SK-MEL-5 (cell line): ENCODE measurements at places on chromosomes 3 and 15. TPM values are rescaled to one million over a fixed set of nuclear protein-coding genes. Genes with fewer than 3 reads are reported as not detected.
A peak's percentile ranks its signal among the peaks of the same experiment; 100 is the strongest.

Gene CHDH
- total RNA-seq: 0.03 TPM in 1 of 2 replicates, not detected in the other

DNA sequence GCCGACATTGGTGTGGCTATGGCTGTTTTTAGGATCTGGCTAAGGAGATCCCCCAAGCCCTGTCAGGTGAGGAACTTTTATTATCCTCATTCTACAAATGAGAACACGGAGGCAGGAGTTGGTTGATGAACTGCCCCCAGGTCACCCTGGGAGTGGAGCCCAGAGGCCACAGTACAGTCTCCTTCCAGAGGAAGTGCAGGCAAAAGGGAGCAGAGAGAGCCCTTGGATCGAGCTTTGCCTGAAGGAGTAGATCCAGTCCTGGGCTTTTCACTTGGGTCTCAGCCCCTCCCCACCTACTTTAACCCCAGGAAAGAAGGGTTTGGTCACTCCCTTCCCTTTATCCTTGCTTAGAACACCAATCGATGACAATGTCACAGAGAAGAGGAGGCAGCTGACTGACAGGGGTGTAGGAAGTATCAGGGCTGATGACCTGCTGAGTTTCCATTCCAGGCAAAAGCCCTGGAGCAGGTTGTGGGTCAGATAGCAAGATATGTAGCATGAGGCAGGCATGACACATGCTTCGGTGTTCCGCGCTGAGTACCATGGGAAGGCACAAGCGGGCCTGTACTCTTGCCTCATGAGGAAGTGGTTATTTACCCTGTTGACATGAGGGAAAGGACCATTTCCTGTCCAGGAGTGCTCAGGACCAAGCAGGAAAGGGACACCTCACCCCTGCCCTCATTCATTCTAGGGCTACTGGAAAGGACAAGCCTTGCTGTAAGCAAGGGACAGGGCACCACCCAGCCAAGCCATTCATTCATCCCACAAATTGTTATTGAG is 5.8 kb upstream of the PLA2G4D start:
- no peak for DNase-seq

- DNase-seq: no peak
Measured at GRCh38 chr3:71491154-71491752, 92.3 kb downstream of the FOXP1 start.

- DNase-seq: no peak
Measured at GRCh38 chr3:143203848-143204247, 84.3 kb downstream of the CHST2 start.

Gene WDR48
- 31.0 and 33.7 TPM in 2 replicates for total RNA-seq

DNA sequence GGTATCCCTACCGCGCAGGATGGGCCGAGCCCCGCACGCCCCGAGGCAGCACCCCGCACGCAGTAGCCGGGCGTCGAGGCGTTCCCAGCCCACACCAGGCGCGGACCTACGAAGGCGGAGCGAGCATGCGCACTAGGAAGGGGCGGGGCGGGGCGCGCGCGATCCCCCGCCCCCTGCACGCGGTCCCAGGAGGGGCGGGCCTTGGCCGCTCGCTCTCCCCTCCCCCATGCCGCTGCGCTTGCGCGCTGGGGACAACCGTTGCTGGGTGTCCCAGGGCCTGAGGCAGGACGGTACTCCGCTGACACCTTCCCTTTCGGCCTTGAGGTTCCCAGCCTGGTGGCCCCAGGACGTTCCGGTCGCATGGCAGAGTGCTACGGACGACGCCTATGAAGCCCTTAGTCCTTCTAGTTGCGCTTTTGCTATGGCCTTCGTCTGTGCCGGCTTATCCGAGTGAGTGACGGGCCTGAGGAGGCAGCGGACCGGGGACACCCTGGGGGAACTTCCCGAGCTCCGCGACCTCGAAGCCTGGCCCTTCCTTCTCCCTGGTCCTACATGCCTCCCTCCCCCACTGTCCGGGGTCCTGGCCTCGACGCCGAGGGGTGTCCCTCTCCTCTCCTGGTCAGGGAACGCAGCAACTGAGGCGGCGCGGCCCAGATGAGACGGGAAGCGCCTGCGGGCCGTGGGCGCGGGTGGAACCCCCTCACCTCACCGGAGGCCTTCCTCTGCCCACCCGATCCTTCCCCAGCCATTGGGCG is at the start of gene SPESP1:
Gene SPESP1 (plus strand): TSS at position 258 of the 755 bp plus-strand sequence. CDS start 129 bp downstream, at position 387.
- DNase-seq: peak; percentile 87

DNA sequence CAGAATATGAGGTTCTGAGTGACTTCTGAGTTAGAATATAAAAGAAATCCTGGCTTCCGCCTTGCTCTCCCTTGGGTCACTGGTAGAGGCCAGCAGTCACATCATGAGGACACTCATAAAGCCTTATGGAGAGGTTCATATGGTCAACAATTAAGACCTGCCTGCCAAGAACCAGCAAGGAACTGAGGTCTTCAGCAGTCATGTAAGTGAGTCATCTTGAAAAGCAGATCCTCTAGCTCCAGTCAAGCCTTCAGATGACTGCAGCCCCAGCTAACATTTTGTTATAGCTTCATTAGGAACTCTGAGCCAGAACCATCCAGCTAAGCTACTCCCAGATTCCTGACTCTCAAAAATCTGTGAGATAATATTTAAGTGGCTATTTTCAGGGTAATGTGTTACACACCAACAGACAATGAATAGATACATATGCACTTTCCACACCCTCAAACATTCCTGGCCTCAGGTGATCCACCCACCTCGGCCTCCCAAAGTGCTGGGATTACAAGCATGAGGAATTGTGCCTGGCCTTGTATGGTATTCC is 447.2 kb downstream of the SHQ1 start:
- DNase-seq: no peak

DNA sequence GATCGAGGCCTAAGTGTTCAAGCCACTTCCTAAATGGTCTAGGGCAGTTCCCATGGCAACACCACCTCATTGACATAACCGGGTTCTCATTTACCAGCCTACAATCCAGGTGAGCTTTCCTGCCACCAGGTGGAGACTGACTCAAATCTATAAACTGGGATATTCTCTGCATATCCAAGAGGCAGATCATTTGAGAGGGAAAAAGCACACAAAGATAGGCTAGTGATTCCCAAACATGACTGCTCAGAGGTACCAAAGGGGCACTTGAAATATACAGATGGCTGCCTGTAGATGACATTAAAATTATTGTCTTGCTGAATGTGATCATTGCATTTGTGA is 141.3 kb upstream of the PROK2 start:
- peak; percentile 19 for DNase-seq

Gene CCDC39
- not detected in 2 replicates for total RNA-seq

GRCh38 chr3:107911337-107912000 is 179.4 kb downstream of the CD47 start:
- DNase-seq: no peak

GRCh38 chr3:23312866-23313265 is 109.7 kb downstream of the UBE2E2 start:
- no peak for DNase-seq

Gene ROPN1
- 33.4 and 37.8 TPM in 2 replicates for total RNA-seq

GRCh38 chr3:69998759-69999139 is 784 bp upstream of the SAMMSON start:
- DNase-seq: no peak

DNA sequence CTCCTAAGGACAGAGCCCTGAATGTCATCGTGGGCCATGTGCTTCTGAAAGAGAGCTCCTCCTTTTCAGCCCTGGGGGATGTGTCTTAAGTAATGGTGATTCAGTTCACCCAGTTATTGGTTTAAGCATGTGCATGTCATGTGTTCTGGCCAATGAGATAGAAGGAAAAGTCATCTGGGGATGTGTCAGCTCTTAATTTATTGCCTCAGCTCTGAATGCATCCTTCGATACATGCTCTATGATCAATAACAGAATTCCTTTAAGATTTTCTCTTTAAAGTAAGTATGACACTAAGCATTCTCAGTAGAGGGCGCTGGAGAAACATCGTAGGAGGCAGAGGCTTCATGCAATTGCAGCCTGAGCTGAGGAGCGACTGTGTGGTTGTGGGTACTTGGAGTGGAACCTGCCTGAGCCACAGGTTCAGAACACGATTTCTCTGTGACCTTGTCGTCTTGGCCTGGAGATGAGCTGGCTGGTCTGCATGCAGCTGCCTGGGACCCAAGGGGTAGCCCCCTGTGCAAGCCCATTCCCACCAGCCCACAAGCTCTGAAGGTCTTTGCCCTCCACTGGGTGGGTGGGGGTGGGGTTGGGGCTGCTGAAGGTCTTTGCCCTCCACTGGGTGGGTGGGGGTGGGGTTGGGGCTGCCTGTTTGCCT is 69.5 kb downstream of the C3orf38 start:
- DNase-seq: peak; percentile 82

DNA sequence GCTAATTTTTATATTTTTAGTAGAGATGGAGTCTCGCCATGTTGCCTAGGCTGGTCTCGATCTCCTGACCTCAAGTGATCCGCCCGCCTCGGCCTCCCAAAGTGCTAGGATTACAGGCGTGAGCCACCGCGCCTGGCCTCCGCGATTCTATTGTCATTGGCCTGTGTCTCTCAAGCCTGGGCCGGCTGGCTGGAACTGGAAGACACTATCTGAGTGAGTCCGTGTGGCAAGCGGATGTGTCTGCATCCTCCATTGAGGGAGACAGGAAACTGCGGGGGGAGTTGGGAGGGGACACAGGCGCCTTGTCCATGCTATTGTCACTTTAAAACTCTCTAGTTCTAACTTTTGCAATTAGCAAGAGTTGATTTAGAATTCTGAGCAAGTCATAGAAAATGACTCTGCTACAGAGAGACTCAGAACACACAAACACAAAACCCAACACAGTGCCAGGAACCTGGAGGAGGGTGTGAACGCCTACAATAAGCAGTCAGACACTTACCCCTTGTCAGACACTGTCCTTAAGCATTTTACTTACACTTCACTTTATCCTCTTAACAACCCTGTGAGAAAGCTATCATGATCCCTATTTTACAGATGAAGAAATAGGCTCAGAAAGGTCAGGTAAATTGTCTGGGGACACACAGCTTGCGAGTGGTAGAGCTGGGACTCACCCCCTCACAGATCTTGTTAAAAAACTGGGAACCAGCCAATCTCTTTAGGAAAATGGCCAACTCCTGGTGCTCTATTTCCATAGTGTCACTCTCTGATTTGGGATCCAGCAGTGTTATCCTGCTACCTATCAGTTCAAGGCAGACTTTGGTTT is 38.7 kb downstream of the ANP32A start:
- no peak for DNase-seq

DNA sequence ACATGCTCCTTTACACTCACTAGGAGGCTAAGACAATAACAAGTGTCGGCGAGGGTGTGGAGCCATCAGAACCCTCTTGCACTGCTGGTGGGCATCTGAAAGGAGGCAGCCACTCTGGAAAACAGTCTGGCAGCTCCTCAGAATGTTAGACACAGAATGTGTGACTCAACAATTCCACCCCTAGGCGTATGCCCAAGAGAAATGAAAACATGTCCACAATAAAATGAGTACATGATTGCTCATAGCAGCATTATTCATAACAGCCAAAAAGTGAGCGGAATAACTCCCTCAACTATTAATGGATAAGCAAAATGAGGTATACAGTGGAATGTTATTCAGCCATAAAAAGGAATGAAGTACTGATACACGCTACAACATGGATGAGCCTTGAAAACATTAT is 57.8 kb downstream of the WNT7A start:
- no peak for DNase-seq

Gene P2RY13
- total RNA-seq: not detected in 2 replicates

Gene PODXL2
- 182 and 199 TPM in 2 replicates for total RNA-seq

GRCh38 chr15:99721104-99721778 is 12.0 kb downstream of the LYSMD4 start:
- no peak for DNase-seq
